ENCODE measurements at places on chromosomes 4 and X. TPM values are rescaled to one million over a fixed set of nuclear protein-coding genes. Genes with fewer than 3 reads are reported as not detected.

DNA sequence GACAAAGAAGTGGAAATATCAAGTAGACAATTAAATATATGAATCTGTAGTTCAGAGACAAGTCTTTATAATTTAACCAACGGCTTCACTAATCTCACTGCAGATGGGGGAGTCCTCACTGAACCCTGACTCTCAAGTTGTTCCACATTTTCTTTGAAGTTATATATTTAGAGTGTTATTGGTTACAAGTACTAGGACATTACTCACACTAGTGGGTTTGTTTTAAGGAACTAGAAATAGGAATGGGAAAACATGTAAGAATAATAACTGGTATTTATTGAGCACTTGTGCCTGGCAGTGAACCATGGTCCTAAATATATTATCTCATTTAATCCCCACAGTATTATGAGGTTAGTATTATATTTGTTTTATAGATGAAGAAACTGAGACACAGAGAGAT is 22.0 kb downstream of the MND1 start:
- DNase-seq: no peak

GRCh38 chrX:87409113-87409841 is 108.3 kb upstream of the KLHL4 start:
- DNase-seq: no peak

CRLF2 gene
- 1.2 TPM for total RNA-seq

DNA sequence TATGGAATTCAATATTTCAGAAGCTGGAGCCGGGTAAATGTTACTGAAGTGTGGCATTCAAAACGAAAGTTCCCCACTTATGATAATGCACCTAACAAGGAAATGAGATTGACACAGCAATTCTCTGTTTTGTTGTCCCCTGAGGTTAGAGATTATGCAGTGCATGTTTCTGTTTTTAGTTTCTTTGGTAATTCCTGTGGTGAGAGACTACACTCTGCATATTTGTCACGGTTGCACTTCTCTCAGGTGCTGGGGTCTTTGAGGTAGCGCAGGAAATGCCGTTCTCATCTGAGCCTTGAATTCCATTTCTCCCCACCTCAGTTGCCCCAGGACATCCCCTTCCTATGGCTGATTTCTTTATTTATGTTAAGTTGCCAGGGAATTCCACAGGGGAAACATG is 15.3 kb upstream of the BEND4 start:
- DNase-seq: no peak

GRCh38 chr4:109390115-109390768 is 43.4 kb upstream of the SEC24B start:
- DNase-seq: no peak

MCF2 gene
- total RNA-seq: 0.27 TPM

S100G gene
- total RNA-seq: not detected

DNA sequence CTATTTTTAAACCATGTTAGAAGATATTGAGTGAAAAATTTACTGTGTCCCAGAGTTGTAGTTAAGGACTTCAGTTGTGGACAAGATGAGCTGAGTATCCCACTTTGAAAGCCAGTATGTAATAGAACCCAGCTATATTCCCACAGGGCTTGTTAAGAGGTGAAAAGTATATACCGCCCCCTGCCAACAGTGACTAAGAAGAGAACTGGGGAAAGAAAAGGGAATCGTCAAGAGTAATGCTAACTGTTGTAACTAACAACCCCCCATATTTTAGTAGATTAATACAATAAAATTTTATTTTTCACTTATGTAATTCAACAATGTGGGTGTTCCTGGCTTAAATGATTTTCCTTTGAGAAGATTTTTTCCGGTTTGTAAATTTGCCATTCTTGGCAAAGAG is 250.4 kb upstream of the GIMD1 start:
- no peak for DNase-seq

GRCh38 chr4:7676398-7676922 is 241.7 kb upstream of the PSAPL1 start:
- DNase-seq: no peak

GRCh38 chr4:178480881-178481280 is 1038.6 kb upstream of the AGA start:
- DNase-seq: no peak

DNA sequence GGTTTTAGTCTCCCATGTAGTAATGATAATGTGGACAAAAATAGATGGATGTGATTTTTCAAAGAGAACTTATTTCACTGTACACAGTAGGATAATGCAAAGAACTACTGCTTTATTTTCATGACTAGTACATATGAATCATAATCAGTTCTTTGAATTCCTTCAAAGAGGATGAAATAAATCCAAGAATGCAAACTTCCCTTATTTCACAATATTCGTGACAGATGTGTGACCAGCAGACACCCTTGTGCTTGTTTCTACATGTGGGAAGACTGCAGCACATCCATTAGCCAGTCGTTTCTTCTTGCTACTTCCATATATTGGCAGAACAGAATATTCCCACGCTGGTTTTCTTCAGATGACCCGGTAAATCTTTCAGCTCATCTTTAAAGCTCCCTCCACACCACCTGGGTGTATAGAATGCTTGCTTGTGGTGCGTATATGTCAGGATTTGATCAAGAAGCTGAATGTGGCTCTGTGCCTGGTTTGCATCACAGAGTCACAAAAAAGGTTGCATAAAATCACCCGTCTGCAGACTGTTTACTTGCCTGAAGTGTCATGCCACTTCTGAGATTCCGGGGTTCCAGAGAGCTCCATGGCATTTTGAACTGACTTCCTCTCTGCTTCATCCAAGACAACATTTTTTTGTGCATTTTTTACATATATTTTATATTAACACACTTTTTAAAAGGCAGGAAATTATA is 47.7 kb upstream of the FAT4 start:
- DNase-seq: no peak

DNA sequence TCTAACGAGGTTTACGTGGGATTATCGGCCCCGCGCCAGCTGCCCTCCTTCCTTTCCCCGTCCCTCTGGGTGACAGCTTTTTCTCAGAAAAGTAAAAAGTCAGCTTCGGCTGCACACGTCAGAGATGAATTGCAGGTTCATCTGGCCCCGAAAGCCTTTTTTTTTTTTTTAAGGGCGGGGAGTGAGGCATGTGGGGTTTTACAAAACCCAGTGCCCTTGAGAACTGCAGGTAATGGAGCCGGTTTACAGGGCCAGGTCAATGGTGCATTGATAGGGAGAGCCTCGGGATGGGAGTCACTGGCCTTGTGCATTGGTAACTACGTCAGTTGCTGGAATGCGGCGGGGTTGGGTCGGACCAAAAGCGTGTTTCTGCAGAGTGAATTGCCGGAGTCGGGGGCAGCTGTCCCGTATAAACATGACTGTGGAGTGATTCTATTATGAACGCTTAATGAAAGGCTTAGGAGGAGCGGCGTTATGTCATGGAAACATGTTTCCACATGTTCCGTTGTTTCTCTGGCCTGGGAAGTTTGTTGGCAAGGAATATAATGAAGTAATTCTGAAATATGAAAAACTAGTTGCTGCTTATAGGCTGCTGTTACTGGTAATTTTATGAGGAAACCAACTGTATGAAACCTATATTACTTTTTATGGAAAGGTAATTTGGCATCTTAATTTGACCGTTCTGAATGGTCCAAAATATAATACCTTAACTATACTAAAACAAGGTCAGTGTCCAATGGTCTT is 1.1 kb downstream of the HSPA4L start:
- DNase-seq: no peak

GRCh38 chr4:152535360-152535902 is 461 bp downstream of the FBXW7 start:
- DNase-seq: peak; percentile 39

SERTM2 gene
- total RNA-seq: not detected

HPRT1 gene
- 30.8 TPM for total RNA-seq

DNA sequence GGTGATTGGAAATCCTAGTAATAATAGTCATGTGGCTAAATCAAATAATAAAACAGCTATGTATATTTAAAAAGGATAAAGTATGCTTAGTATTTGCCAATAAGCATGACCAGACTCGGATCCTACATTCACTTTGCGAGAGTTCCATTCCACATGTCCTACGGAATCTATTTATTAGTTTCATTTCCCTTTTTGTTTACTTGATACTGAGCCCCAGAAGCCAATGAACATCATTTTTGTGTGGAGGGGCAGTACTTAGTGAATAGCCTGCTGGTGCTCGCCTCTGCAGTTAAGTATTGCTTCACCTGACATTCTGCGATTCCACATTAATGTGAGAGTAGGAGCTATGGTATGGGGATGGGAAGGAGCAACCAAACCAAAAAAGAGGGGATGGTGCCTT is 58.5 kb upstream of the NAP1L5 start:
- DNase-seq: no peak

DNA sequence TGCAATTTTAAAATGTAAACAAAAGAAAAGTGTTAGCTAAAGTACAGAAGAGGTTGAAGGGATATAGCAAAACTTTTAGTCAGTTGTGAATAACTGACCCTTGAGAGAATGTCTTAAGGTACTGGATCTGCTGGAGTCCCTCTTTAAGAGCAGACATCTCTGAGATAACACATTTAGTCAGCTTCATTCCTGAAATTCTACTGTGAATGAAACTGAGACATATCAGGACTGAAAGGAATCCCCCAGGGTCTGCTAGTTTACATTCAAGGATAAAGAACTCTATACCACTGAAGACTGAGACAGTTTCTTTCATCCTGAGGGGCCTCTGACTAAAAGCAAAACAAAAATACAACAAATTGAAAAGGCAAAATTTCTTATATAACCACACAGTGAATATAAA is 54.4 kb downstream of the PGRMC1 start:
- no peak for DNase-seq

DNA sequence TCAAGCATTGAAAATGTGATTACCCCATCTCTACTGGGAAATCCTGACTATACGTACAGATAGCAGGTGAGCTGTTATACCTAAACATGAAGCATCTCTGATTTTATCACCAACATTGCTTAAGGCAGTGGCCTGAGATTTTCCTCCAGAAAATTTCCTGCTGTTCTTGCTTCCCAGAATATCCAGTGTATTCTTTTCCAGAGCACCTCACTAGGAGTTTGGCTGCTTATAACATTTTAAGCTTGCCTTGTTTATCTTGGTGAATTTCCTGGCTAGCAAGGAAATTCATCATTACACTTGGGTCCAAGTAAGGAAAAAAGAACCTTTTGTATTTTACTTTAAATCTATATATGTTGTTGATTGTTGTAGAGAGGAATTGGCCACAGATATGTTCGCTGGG is 73.0 kb upstream of the CLCN4 start:
- no peak for DNase-seq

MAGEA2 gene
- not detected for total RNA-seq

DNA sequence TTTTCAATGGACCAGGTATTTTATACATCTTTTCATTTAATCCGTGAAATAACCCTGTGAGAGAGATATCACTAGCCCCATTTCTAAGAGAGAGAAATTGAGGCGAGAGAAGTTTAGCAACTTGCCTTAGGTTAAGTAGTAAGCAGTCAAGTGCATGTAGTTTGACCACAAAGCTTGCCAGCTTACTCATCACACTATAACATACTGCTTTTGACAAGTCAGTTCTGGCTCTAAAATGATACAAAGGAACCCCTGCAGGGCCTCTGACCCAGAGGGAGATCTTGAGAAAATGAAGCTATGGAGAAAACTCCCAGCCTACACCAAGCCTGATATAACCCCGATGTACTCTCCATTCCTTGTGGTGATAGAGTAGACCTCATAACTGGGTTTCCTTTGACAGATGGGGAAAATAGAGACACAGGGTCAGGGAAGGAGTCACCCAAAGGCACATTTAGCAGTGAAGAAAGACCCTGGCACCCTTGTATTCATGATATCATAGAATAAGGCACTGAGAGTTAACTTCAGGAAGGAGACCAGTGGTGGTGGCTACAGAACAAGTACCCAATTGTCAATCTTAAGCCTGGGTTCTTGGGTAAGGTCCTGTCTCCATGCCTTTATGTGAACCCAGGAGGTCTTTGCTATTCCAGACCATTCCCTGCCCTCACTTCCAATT is 60.2 kb upstream of the MSN start:
- no peak for DNase-seq

DNA sequence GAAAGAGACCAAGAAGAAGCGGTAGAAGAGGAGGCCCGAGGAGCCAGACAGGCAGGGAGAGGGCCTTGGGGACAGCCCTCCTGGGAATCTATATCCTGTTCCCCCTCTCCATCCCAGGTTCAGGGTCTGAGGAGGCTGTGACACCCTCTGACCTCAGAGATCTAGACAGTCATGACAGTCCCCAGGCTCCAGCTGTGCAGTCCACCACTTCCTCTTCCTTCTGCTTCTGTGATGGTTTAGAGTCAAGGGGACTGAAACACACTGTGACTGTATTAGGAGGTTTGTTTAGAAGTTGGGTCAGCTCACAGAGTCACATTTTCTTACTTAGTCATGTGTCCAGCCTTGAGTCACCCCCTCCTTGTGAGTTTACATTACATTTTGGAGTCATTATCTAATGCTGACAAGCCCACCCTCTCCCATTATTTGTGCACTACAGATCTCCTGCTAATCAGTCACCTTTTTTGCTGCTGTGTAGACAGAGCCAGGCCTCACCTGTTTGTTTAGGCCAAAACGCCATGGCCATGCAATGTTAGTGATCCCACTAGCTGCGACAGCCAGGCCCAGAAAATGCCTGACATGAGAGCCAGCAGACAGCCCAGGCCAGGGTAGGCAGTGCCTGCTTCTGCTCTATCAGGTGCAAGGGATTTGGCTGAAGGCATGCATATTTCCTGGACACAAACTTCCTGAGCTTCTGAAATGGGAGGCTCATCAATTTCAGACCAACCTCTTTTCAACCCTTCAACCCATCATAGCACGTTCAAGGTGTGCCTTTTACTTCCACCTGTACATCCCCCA is 26.0 kb downstream of the MANBA start:
- no peak for DNase-seq

GRCh38 chr4:170007113-170007512 is 19.1 kb downstream of the MFAP3L start:
- DNase-seq: no peak

MAB21L2 gene
- not detected for total RNA-seq

- DNase-seq: no peak
Observed at GRCh38 chr4:109395694-109396093, 37.9 kb upstream of the SEC24B start.

NPY2R gene
- total RNA-seq: not detected

DNA sequence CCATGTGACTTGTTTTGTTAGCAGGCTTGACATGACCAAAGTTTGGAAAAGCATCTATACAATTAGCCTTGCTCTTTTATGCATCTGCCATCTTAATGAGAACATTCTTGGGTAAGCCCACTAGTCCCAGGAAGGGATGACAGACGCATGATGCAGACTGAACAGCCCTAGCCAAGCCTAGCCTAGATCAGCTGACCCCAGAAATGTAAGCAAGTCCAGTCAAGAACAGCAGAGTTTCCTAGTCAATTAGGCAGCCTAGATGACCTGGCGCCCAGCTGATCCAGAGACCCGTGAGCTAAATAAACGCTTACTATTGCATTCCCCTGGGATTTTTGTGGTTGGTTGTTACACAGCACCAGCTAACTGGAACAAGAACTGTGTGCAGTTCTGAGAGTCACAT is 457.9 kb downstream of the BCOR start:
- no peak for DNase-seq

GAGE12F gene
- not detected for total RNA-seq

DNA sequence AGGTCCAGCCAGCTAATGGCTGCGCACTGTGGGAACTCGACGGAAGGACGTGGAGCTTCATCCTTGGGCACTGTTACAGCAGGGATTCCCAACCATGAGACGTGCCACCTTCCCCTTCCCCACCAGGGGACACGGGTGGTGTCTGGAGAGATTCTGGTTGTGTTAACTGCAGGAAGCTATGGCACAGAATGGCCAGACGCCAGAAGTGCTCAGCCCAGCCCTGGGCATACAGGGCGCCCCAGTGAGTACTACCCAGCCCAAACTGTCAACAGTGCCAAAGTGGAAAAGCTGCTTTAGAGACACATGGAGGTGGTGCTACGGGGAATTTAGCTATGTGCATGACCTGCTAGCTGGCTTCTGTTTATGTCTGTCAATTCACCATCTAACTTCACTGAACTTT is 32.8 kb downstream of the ACOX3 start:
- DNase-seq: no peak
